ENCODE measurements at places on chromosomes 2 and 18.

DNA sequence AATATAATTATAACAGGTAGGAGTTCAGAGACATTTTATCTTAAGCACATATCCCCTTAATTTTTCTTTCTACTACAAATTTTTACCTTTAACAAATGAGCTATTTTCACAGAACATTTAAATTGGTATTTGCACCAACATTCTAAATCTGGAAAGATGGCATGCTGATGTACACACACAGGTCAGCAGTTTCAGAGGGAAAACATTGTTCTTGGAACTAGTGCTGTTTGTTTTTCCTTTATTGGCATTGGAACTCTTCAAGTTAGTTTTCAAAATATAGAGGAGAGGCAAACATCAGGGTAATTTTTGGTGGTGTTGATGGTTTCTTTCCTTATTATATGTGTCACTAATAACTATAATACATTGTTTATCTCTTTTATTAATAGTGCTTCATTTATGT, 155.3 kb downstream of the PHLPP1 start:
- DNase-seq, result no peak

DNA sequence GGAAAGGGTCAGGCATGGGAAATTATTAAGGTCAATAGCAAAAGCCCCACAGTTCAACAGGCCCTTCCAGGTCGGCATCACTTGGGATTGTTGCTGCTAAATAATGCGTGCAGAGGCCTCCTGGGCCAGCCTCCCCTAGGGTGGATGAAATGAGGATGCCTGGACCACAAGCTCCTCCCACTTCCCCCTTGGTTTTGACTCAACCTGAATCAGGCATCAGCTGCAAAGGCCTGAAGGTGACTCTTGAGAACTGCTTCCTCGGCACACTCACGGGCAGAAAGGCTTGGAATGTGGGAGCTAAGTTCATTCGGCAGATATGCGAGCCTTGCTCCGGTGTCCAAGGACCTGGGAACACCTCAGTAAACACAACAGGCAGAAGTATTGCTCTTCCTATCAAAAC, 69.3 kb downstream of the MBP start:
- DNase-seq, result no peak

DNA sequence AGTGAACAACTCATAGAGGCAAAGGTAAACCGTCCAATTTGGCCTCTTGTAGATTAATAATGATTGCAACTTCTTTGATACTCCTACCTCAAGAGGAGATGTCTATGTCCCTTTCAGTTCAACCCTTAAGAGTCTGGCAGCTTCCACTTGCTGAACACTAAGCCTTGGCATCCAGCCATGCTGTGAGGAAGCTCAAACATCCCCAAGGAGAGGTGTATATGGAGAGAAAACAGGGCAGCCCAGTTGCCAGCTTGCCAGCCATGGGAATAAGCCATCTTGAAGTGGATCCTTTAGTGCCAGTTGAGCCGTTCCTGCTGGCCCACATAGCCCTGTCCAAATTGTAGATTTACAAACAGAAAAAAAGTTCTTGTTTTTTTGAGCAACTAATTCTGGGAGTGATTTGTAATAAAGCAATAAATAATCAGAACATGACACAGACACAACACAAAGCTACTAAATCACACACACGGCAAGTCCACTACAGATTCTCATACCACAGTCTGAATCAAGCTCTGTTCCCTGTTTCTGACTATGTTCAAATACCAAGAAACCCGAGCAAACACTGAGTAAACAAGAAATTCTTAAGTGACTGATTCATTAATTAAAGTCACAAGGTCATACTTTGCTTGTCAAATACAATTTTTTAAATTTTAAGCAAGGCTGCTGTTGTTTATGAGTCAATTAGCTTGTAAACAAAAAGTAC, 96.1 kb downstream of the PID1 start:
- DNase-seq, result no peak

DNA sequence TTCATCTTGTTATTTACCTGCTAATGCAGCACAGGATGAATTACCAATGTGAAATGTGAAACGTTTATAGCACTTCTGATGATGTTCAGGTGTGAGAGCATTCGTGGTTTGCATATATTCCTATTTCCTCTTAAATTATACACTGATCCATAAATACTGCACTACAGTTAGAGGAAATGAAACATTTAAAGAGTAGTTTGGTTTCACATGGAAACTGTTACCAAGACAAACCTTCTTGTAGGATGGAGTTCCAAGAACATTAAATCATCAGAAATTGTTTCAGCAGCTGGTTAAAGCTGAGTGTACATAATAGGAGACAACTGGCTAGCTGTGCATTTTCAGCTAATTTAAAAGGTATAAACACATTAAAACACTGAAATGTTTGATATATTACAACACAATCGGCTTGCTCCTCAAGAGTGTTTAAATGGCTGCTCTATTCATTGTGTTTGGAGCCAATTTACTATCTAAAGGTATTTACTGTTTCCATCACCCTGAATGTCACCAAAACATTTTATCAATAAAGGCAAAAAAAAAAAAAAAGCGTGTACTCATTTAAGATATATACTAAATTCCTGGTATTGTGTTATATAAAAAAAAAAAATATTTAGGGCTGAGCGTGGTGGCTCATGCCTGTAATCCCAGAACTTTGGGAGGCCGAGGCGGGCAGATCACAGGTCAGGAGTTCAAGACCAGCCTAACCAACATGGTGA, 100.6 kb downstream of the DYM start:
- DNase-seq, result no peak

DNA sequence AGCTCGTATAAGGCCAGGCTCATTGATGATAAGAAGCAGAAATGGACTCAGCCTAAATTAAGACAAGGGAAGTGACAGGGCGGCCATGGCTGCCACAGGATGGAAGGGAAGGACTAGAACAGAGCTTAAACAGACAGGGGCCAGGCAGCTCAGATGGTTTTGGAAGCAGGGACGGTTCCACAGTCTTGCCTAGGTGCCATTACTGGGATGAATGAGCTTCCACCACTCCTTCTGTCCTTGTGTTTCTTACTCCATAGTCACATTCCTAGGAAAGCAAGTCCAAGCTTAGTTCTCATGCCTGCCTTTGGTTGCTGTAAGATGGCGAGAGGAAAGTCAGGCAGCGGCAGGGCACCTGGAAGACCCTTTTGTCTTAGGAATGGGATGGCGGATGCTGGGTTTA, 11.9 kb downstream of the GNLY start:
- DNase-seq, result no peak

- no peak for DNase-seq
Measured at GRCh38 chr2:49069829-49070228, 84.5 kb downstream of the FSHR start.

DNA sequence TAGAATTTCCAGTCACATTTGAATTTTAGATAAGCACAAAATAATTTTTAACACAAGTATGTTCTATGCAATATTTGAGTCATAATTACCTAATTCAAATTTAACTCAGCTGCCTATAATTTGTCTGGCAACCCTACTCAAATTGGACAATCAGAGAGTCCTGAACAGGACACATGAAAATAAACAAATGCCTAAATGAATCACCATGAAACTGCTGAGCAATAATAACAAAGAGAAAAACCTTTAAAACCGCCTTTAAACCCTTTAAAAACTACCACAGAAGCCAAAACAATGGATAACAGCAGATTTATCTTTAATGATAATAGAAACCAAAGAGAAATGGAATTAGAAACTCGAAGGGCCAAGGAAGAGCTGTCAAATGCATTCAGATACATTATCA, 39.5 kb downstream of the ARL4C start:
- DNase-seq, result no peak

DNA sequence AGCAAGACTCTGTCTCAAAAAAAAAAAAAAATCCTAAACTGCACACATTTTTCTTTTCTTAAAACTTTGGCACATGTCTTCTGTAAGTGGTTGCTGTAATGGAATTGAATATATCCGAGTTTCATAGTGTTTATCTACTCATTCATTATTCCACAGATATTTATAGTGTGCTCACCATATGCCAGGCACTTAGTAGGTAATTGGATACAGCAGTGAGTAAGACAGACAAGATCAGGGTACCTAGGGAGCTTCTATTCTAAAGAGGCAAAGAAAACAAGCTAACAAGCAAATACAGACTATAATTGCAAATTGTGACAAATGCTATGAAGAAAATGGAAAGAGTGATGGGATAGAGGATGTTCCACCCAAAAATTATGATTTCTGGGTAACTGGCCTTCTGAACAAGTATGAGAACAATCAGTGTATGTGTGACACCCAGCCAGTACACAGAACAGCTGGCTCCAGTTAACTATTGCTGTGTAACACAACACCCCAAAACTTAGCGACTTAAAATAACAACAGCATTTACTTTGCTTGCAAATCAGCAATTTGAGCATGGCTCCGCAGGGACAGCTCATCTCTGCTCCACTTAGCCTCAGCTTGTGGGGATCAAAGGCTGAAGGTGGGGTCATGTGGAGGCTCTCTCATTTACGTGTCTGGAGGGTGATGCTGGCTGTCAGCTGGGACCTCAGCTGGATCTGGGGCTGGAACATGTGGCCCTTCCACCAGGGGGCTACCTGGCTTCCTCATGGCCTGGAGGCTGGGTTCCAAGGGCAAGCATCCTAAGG, 224.9 kb downstream of the INSIG2 start:
- DNase-seq, result no peak

- DNase-seq, result no peak
Measured at GRCh38 chr2:84435345-84436025, 23.6 kb downstream of the SUCLG1 start.

- DNase-seq, result no peak
Measured at GRCh38 chr18:80251700-80252099, 4.4 kb upstream of the PARD6G start.

- DNase-seq, result no peak
Measured at GRCh38 chr18:373780-374179, 105.9 kb upstream of the THOC1 start.

- no peak for DNase-seq
Measured at GRCh38 chr2:193240752-193241151, 1046.0 kb upstream of the TMEFF2 start.

GRCh38 chr18:64436111-64436510, 287.2 kb upstream of the LINC00305 start:
- DNase-seq, result no peak

GRCh38 chr2:69917852-69918251, 2.9 kb downstream of the MXD1 start:
- DNase-seq, result no peak

DNA sequence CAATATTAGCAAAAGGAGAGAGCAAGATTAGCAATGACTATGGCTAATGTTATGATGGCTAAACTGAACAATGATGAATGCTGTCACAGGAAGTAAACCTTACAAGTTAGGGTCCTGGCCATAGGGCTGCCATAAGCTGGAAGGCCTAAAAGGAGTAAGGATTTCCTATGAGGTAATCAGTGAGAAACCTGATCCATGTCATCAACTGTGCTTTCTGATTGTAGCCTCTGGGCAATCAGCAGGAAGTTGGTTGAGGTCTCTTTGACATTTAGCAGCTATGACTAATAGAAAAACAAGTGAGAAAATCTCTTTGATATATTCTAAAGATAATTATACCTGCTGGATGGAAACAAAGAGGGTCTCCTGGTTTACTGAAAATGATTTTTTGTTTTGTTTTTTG, 193.0 kb downstream of the RAB3GAP1 start:
- no peak for DNase-seq

DNA sequence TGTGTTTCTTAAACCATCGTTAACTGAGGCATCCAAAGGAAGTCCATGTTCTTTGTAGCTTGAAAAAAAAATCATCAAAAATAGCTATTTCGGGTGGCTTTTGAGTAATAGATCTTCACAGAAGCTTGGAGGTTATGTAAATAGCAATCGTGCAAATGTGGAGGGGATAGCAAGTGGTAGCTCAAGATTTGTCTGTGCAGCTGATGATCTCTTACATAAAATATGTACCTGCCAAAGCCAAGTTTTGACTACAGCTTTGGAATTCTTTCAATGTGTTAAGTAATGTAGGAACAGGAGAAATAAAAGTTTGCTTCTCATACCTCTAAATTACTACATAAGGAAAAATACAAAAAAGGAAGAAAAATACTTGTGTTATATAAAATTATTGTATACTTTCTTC, 1432.0 kb downstream of the DPP10 start:
- DNase-seq, result no peak

DNA sequence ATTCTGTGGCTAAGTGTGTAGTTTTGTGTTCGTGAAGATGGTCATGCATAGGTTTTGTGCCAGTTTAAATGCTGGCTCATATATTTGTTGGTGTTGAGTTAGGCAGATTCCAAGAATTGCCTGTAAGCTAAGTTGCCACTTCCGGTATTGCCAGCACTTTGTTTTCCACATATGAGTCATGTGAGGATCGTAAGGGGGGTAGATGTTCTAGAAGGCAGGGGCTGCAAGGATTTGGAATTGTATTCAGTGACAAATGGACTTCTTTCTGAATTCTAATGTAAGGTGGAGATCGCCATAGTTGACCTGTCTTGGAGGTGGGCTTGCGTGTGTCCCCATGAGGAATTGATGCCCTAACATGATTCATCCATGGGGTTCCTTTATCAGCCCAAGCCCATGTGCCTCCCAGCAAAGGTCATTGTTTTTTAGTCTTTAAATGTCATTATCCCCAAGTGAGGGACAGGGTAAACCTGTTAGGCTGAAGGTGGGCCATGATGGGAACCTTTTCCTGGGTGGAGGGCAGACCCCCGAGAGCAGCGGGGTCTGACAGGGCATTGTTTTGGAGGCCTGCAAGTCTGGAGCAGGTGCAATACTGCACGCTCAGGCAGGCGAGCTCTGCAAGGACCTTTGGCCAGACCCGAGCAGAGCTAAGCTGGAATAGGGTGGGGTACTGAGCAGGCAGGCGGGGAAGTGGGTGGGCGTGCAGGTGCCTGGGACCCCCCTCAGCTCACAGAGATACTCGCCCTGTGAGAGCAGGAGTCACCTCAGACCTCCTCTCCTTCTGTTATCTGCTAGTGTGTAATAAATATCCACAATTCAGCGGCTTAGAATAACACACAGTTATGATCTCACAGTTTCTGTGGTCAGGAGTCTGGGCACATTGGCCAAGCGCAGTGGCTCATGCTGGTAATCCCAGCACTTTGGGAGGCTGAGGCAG, 77.4 kb downstream of the LRRFIP1 start:
- DNase-seq, result no peak

GRCh38 chr2:26668041-26668440, 24.5 kb upstream of the KCNK3 start:
- DNase-seq, result no peak

GRCh38 chr2:222627764-222628163, 28.1 kb downstream of the FARSB start:
- DNase-seq, result no peak

DNA sequence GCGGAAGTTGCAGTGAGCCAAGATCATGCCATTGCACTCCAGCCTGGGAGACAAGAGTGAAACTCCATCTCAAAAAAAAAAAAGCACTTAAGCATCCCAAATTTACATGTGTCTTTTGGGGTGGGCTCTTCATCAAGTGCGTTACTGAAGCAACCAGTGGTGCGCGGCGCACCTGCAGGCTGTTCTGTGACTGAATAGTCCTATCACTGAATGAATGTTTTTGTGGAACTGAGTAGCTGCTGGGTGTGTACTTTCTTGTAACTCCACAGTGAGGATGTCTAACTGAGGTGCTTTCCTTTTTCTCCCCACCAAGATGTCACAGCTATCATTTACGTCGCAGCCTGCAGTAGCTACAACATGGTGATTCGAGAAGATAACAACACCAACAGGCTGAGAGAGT, 17.0 kb downstream of the CHMP1B start:
- no peak for DNase-seq
